ENCODE measurements at places on chromosomes 2 and 18.
A peak's percentile ranks its signal among the peaks of the same experiment; 100 is the strongest.

- no peak for DNase-seq
Observed at GRCh38 chr2:242052421-242052820, 182.9 kb downstream of the RTP5 start.

DNA sequence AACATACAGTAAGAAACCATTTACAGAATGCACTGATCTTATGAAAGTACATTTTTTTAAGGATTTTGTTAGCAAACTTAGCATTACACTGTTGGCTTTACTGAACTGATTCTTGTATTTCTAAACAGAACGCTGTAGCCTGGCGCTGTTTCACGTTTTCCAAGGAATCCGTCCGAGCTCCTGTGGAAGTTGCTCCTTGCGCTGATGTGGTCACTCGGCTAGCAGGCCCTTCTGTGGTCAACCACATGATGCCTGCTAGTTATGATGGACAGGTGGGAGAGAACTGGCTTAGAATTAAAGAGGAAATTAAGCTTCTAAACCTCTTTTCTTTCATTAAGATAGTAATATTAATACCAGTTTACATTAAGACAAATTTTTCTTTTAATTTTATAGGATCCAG is 76.8 kb downstream of the CEP192 start:
- no peak for DNase-seq

GRCh38 chr2:202261531-202261930 is 4.0 kb upstream of the NOP58 start:
- DNase-seq = no peak

GRCh38 chr2:12451726-12452125 is 265.0 kb upstream of the TRIB2 start:
- DNase-seq = peak; percentile 20

GRCh38 chr2:157528963-157529751 is 85.3 kb upstream of the CYTIP start:
- no peak for DNase-seq

DNA sequence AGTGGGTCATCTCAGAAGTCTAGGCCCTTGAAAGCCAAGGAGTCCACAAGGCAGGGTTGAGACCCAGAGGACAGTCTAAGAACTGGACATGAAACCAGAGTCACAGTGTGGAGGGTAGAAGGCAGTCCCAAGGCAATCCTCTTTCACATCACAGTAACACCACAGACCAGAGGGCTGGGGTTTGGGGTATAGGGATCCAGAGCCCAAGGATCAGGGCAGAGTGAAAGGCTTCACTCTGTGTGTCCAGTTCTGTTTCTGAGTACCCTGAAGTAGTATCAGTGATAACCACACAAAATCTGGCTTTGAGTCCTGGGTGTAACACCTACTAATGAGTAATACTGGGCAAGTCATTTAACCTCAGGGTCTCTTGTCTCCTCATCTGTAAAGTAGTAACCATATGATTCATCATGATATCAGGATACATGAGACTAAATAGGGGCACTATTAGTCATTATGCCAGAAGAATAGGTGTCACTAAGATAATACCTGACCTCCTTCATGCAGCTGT is 91.0 kb downstream of the ICA1L start:
- DNase-seq = no peak

DNA sequence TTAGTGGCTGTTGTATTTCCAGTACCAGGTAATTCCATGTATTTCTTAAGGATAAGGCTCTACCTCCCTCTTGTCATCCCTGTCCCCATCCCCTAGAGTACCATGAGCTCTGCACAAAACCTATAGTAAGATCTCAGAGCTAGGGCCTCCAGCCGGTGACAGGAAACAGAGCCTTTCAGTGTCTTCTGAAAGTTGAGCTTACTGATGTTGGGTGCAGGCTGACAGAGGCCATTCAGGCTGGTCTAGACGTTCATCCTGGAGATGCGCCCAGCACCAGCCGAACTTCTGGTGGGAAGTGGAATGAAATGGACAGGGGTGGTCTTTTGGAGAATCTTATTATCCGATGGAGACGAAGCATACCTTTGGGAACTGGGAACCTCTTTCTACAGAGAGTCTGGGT is 16.7 kb upstream of the LYPD6B start:
- no peak for DNase-seq

GRCh38 chr2:8587251-8587791 is 94.5 kb upstream of the ID2 start:
- no peak for DNase-seq

DNA sequence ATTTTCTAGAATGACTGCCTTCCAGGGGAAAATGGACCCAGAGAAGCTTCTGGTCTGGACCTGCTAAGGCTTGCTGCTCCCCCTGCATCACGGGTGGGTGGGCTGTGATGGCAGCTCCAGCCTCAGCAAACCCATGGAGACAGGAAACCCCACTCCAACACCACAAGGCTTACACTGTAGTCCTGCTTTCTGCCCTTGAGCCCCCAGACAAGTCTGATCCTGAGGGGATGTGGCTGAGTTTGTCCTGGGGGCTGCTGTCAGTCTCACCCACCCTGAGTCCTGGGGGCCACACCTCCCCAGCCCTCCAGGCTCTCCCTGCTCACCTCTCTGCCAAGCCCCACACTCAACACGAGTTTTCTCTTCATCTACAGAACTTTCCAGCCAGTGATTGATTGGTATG is 279.4 kb downstream of the EIPR1 start:
- no peak for DNase-seq

DNA sequence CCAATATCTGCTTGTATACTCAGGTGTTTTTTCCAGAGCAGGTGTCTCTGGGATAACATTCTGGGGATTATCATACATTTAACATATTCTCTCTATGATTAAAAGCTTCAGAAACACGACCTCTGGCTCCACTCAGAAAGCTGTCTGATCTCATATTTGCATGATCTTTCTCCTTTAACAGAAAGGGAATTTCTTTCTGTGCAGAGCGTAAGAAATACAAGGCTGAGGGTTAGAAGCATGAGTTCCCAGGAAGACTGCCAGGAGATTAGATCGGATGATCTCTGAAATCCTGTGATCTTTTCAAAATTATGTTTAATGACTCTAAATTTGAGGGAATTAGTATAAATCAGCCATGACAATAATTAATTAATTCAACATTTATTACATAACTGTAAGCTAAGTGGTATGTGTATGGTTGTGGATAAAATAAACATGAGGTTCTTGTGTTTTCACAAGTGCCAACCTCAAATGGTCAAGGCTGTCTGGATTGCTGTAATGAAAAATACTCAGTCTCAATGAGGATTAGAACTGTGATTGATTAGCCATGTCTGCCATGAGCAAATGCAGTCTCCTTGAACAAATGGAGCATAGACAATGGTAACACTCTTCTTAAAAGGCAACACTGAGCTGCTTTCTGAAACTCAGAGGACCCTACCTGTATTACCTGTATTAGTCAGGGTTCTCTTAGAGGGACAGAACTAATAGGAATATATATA is 304.9 kb downstream of the STK39 start:
- no peak for DNase-seq

DNA sequence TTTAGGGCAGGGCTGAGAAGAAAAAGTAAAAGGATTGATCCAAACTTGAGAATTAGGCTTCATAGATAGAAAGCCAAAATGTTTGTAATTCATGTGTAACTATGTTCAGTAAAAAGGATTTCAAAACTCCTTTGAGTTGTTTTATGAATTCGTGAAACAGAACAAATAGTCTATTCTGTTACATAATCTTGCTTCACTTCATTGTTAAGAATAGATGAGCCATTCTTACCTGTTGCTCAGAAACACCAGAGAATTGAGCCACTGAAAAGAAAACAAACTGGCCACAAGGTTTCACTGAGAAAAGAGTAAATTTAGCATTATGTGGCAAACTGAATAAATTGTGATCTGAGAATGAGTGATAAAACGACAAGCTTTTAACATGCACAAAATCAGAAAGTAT is 4.5 kb upstream of the ITPRID2 start:
- no peak for DNase-seq

DNA sequence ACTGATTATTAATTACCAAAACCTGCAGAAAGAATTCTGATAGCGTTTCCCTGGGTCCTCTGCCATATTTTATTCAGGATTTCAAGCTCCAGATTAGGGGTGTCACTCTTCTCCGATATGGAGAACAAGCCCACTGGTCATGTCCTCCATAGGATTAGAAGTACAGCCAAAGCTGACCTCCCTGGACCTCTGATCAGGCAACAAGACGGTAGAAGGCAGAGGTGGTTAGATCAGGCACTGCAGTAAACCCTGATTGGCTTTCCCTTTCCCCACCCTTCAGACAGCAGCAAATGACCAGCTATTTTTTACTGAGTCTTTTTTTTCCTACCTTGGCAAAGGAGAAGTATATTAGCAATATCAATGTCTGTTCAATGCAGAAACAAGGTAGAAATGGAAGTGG is 37.7 kb downstream of the SPC25 start:
- DNase-seq = no peak

- peak; percentile 9 for DNase-seq
Observed at GRCh38 chr18:48030616-48031480, 100.4 kb upstream of the SMAD2 start.

DNA sequence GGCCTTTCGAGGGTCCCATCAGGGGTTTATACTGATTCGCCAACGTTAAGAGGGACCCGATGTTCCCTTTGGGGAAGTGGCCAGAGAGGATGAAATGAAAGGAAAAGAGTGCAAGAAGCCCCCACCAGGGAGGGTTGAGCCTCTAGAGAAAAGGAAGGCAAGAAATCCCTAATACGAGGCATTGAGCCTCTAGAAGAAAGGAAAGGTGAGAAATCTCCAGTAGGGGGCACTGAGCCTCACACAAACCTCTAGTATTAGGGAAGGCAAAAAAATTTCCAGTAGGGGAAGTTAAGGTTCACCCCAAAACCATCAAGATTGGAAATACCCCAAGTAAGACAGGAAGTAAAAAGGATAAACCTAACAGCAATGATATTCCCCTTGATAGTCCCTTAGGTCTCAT is 9.8 kb upstream of the SAP130 start:
- no peak for DNase-seq

GRCh38 chr2:5548991-5549715 is 143.0 kb upstream of the SOX11 start:
- DNase-seq = no peak

DNA sequence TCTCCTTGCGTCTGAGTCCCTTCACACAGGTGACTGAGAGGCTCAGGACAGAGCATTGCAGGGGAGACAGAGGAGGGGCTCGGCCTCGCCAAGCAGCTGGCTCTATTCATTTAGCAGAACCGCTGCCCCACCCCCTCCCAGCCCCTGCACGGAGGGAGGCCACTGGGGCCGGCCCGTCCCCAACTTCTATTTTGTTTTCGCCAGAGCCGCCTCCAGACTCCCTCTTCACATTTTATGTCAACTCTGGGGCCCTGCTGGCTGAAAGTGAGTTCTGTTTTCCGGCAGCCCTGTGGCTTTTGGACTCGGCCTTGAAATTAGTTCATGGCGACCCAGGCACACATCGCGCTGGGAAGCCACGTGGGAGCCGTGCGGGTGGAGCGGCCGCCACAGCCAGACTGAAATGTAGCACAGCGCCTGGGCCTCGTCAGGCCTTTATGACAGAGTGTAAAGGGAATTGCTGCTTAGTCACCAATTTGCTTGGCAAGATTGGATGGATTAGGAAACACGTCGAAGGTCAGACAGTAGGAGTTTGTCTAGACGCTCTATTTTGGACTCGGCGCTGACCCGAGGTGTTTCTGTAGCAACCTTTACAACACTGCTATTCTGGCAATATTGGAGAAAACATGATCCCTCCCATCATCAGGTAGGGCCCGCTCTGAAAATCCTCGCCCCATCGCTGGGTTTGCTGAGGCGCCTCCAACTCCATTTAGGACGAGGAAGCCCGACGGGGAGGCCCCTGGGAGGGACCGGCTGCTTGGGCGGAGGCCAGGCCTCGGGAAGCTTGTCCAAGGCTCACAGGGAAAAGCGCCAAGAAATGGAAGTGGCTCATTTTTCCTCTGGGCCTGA is 90.7 kb upstream of the CTDP1 start:
- DNase-seq = no peak

Data from CD4-positive, alpha-beta T cell treated with Interleukin-17A for 1 hour (primary cell).